ENCODE measurements at places on chromosomes 7 and 10.

GRCh38 chr10:117003336-117003735 lies 1.7 kb downstream of the SHTN1 start:
- no peak for DNase-seq

GRCh38 chr10:46522295-46523118 lies 34.0 kb downstream of the GPRIN2 start:
- no peak for DNase-seq

DNA sequence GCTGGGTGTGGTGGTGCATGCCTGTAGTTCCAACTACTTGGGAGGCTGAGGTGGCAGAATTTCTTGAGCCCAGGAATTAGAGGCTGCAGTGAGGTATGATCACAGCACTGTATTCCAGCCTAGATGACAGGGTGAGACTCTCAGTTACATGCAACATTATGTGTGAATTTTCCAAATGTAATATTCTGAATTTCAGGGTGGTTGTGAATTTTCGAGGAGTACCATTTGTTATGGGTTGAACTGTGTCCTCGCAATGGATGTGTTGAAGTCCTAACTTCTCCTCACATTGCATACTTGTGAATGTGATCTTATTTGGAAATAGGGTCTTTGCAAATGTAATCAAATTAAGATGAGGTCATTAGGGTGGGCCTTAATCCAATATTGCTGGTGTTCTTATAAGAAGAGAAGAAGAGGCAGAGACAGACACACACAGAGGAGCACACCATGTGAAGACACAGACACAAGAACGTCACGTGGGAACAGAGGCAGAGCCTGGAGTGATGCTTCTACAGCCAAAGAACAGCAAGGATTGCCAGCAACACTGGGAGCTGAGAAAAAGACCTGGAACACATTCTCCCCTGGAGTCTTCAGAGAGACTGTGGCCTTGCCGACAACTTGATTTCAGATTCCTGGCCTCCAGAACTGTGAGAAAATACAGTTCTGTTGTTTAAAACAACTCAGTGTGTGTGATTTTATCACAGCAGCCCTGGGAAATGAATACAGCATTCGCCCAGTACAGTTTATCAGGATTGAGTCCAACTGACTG lies 91.9 kb downstream of the ZNF783 start:
- no peak for DNase-seq

- no peak for DNase-seq
Measured at GRCh38 chr10:14567421-14567820, 207.3 kb downstream of the FAM107B start.

- no peak for DNase-seq
Measured at GRCh38 chr7:110356438-110356837, 734.5 kb upstream of the LRRN3 start.

DNA sequence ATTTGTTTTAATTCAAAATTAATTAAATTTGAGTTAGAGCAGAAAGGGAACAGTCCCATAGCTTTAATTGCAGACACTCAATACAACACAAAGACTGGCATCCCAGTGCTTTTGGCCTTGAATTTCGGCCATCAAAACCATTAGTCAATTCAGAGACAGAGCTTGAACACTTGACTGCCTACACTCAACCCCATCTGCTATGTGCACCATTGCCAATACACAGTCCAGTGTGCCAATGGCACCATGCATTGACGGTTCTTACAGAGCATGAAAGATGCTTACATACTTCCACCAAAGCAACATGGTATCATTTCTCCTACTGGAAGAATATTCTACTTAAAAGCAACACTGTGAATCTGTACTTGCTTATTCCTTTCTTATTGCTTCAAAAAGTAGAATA lies 43.6 kb upstream of the LRRTM3 start:
- no peak for DNase-seq

- DNase-seq, result no peak
Measured at GRCh38 chr10:1544929-1545328, 192.4 kb downstream of the ADARB2 start.

- no peak for DNase-seq
Measured at GRCh38 chr7:90345595-90346335, 751 bp upstream of the GTPBP10 start.

GRCh38 chr10:129918836-129919235 lies 45.2 kb downstream of the EBF3 start:
- DNase-seq, result no peak

DNA sequence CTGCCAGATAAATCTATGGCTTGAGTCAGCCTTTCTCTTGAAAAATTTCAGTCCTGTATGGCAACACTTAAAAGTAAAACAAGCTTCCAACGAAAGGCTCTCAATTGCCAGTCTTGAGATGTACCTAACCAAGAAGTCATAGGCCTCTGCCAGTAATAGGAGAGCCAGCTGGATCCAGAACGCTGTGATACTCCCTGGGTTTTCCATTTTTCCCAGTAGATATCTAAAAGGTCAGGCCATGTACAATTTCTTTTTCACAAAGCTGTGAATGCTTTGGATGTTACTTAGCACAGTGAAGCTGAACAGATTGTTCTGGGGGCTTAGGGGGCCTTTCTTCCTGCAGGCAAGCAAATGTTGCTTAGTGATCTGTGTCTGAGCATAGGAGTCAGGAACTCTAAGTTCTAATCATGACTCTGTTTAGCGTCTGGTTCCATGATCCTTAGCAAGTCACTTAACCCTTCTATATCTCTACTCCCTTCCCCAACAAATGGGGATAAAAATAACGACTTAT lies 86.5 kb downstream of the ARMH3 start:
- DNase-seq, result no peak

GRCh38 chr7:29139191-29139590 lies 7.1 kb downstream of the CPVL start:
- no peak for DNase-seq

GRCh38 chr7:27782849-27783248 lies 42.9 kb downstream of the TAX1BP1 start:
- DNase-seq, result no peak

GRCh38 chr10:129653428-129653827 lies 186.4 kb downstream of the MGMT start:
- no peak for DNase-seq

- DNase-seq, result no peak
Measured at GRCh38 chr7:42991024-42991423, 58.8 kb downstream of the MRPL32 start.

DNA sequence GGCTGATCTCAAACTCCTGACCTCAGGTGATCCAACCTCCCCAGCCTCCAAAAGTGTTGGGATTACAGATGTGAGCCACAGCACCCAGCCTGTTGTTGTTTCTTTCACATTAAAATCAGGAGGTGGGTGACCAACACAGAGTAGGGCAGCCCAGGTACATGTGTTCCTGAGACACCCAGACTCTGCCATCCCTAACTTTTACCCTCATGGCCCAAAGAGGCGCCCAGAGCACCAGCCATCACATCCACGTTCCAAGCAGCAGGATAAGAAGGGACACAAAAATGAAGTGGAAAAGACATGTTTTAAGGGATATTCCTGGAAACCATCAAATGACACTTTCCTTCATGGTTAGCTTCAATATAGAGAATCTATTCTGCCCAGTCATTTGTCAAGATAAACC lies 159.6 kb upstream of the KLF6 start:
- no peak for DNase-seq

DNA sequence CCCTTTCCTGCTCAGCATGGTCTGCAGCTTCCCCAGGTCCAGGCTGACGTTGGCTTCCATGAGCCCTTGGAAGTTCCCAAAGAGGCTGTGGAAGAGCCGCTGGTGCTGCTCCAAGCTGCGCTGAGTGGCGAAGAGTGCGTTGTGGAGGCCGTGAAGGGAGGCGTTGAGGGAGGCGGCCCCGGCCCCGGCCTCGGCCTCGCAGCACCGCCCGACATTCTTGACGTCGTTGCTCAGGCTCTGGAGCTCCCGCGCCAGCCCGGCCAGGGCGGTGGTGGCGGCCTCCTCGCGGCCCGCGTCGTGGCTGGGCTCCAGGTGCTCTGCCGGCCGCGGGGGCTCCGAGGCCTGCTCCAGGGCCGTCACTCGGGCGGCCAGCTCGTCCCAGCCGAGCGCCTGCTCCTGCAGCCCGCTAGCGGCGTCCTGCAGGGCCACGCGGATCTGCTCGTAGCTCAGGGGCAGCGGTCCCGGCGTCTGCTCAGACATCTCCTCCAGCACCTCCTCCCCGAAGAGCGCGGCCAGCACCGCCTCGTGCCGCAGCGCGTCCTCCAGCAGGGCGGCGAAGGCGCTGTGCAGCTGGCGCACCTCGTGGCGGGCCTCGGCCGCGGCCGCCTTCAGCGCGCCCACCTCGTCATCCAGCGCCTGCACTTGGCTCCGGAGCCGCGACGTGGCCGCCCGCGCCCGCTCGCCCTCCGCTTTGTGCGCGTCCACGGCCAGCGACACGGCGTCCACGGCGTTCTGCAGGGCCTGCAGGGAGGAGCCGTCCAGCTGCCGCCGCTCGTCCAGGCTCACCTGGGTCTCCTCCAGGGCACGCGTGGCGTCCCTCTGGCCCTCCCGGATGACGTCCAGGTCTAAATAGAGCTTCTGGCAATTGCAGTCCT lies 14.7 kb downstream of the MMRN2 start:
- no peak for DNase-seq

DNA sequence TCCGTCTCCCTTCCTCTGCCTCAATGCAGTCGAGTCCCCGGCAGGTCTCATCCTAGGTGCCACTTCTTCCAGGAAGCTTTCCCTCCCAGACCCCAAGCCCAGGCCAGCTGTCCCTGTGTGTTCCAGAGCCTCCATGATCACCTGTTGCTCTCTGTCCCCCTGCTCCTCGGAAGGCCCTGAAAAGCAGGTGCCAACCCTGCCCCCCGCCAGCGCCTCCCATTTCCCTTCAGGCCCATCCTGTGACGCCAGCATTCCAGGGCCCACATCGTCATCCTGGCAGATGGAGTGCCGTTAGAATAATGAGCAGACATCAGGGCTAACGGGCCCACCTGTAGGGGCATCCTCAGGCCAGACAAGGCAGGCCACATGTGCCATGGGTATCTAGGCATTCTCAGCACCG lies 253.0 kb upstream of the PPP2R2D start:
- no peak for DNase-seq

- DNase-seq, result no peak
Measured at GRCh38 chr10:6400821-6401465, 179.1 kb downstream of the PRKCQ start.
